ENCODE measurements at places on chromosomes 7 and 10.

DNA sequence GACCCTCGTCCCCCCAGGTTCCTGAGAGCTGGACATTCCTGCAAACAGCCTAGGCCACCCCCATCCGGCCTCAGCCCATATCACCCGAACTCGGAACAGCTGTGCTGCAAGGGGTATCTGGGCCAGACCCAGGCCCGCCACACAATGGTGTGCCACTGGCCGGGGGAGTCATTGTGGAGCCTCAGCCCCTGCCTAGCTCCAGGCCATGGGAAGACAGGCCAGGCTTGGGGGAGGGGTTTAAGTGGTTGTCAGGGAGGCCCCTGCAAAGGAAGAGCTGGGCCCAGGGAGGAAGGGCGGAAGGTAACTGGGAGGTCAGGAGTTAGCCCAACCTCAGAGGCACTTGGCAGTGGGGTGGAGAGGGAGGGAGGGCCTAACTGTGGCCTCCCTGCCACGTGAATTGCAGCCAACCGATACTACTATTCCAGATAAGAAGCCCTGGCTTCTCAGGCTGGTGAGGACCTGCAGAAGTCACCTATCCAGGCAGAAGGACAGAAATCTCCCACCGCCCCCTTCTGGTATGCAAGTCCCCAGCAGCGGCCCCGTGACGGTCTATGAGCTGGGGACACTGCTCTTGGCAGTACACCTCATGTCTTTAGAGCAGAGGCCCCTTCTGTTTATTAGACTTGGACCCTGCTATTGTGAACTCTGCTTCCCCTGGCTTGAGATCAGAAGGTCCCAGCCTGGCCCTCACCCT lies 26.8 kb downstream of the VSIR start:
- DNase-seq, result no peak

DNA sequence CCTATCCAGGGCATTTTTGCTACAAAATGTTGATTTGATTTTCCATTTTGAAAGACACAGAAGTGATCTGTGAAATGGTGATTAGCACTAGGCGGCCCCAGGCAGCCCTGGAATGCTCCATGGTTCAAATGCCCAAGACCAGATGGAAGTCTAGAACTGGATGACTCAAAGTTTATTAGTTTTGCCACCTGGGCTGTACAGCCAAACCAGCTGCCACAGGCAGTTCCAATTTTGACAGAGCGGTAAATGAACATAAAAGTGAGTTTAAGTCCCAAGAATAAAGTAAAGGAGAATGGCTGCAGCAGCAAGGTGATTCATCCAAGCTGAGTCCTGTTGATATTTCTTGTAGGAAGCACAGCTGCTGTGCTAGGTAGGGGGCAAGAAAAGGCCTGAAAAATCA lies 180.5 kb downstream of the SUGCT start:
- peak; percentile 64 for DNase-seq

DNA sequence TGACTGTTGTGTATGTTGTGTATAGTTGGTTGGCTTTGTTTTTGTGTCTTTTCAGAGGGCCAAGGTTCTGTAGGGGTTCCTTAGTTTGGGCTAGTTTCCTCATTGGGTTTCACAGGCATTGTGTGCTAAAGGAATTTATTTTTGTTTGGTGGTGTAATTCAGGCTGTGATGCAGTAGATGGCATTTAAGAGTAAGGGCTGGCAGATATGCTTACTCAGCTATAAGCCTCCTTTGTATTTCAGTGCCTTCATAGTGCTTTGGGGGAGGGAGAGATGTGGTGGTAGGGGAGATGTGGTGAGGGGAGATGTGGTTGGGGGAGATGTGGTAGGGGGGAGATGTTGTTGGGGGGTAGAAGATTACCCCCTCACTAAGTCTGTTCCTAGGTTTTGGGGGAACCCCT lies 91.7 kb downstream of the SLC25A40 start:
- no peak for DNase-seq

DNA sequence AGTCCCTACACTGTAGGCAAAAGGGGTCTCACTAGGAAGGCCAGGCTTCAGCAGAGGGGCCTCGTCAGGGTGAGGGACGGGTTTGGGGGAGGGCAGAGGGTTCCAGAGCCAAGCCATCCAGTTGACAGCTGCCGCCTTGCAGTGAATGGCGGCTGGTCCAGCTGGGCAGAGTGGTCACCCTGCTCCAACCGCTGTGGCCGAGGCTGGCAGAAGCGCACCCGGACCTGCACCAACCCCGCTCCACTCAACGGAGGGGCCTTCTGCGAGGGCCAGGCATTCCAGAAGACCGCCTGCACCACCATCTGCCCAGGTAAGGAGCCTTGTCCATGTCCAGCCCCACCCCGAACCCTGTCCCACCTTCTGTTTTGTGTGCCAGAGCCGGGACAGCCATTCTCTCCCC lies 31.6 kb upstream of the SLC29A3 start:
- DNase-seq, result no peak

DNA sequence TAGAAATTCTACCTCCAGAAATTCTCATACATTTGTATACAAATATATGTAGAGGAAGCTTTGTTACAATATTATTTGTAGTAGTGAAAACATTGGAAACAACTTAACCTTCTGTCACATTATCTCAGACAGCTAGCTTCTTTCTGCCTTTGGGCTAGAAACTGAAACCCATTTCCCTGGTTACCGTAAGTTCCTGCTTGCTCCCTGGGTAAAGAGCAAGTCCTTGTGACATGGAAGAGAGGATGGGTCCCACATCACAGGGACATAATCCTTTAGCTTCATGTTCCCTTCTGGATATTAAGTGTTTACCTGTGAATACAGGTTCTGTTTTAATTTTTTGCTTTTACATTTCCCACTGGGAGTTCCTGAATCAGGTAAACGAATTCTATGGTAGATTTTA lies 41.8 kb downstream of the KLHDC10 start:
- DNase-seq, result no peak

DNA sequence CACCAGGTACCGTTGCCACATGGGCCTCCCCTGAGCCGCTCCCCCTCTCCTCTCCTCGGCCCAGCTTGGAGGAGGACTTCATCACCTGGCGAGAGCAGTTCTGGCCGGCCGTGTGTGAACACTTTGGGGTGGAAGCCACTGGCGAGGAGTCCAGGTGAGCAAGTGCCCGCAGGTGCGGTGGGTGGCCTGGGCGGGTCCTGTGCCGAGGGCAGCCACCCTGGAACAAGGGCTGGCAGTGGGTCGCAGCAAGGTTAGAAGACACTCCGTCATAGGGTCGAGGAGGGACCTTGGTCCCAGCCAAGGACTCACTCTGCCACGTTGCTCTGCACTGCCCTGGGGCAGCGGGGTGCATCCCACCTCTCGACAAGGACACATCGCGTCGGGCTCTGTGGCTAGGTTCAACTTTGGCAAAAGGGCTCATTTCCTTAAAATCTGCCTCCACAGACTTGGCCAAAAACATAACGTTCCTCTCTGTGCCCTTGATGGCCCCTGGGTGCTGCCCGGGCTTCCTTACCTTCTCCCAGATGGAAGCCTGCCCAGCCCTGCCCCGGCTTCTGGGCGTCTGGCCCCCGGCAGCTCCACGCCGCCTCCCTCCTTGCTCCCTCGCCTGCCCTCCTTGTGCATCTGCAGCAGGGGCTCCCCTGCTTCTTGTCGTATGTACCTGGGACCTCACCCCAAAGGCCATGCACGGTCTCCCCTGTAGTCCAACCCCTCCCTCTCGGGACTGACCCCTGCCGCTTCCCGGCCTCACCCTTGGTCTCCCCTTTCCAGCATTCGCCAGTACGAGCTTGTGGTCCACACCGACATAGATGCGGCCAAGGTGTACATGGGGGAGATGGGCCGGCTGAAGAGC lies 12.7 kb downstream of the TMEM120A start:
- DNase-seq, result no peak

- peak; percentile 49 for DNase-seq
These were observed 137.8 kb downstream of the MAPK8 start for GRCh38 chr10:48444266-48444665.

DNA sequence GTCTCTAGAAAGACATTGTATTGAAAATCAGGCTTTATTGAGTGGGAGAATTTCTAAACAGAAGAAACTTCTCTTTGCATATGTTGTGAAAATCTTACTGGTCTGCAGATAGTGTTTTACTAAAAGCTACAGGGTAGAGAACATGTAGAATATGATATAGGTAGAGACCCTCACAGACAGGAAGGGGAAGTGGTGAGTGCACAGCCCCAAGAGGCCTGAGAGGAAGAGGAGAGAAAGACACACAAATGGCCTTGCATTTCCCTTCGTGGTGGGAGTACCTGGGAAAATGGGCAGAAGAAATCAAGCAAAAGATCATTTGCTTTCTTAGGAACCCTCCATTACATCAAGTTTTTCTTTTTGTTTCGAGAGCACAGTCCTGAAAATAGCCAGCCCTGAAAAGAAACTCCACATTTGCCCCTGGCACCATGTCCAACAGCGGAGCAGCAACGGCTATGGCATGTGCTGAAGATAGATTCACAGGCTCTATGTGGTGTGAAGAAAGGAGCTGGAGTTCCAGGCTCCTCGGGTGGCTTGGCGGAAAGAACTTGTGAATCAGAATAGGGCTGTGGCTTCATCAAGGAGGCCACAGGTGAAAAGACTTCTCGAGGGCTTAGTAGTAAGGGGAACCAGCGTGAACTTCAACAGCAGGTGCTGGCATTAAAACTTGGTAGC lies 143.5 kb downstream of the CALCR start:
- DNase-seq, result no peak

- DNase-seq, result no peak
These were observed 103.5 kb downstream of the FAM53B start for GRCh38 chr10:124640538-124641231.

DNA sequence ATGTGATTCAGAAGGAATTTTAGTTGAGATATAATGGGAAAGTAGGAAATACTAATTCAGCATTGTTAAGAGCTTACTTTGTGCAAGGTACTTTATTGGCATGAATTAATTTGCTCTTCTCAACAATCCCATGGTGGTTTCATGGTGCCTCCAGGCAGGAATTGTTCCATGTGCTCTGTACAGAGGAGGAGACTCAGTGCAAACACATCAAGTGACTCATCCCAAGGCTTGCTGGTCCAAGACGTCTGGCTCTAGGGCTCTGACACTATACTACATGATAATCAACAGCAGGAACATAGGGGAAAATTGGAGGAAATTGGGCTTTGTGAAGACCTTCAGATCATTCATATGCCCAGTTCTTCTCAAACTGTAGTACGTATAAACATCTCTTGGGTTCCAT lies 66.5 kb upstream of the PRKG1 start:
- DNase-seq, result no peak

All from astrocyte of the hippocampus (primary cell).